ENCODE measurements at places on chromosomes 12 and 14.

DNA sequence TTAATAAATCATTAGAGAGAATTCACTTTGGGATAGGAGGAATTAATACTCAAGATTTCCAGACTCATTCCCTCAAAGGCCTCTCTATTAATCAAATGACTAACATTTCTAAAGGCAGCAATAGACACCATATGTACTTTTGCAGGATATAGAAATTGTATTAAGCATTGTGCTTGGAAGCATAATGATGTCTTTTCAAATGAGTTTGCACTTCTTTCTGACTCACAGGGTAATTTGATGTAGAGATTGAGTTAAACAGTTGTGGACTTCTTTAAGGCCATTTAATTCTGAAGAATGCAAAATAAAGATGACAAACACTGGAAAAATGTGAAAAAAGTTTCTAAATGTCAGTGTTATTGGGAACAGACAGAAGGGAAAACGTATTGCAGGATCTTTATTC lies 63.4 kb upstream of the CSRP2 start:
- DNase-seq, result no peak

DNA sequence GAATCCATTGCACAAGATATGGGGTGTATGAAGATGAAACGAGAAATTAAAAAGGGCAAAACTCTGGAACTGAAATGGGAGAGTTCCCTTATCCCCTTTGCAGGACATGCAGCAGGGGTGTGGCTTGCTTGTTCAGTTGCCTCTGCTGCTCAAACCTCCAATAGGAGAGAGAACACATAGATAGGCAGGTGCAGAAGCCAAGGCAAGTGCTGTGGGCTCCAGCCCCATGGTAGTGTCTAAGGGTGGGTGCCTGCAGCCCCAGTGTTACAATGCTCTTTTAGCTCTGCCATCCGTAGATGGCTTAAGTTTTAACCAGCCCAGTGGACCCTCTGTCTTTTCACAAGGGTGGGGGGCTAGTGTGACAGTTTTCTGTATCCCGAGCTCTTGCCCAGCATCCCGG lies 69.7 kb downstream of the CMAS start:
- no peak for DNase-seq

GRCh38 chr12:47413806-47414205 lies 292.0 kb downstream of the RPAP3 start:
- DNase-seq, result no peak

- DNase-seq, result no peak
Observed at GRCh38 chr14:37187294-37187693, 10.4 kb upstream of the MIPOL1 start.

DNA sequence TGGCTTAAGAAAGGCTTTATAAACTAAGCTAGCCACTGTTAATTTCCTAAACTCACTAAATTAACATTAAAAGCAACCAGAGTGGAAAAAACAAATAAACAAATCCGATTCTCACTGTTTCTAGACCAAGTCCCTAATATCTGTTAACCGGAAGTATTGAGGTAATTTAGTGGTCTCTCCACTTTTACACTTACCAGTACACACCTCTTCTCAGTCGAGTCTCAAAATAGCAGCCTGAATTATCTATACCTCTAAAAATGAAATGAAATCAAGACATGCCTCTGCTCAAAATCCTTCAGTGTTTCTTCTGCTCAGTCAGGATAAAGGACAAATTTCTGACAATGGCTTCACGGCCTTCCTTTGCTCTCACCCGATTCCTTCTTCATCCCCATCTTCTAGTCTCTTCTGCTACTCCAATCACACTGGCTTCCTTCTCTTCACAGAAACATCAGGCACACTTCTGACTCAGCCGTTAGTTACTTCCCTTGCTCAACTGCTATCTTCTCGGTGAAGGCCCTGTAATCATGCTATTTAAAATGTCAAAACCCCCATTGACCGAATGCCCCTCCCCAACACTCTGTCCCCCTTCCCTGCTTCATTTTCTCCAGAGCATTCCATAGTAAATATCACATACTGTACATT lies 161.3 kb downstream of the KITLG start:
- no peak for DNase-seq

- DNase-seq, result no peak
Observed at GRCh38 chr12:8948701-8949341, 624 bp downstream of the M6PR start.

DNA sequence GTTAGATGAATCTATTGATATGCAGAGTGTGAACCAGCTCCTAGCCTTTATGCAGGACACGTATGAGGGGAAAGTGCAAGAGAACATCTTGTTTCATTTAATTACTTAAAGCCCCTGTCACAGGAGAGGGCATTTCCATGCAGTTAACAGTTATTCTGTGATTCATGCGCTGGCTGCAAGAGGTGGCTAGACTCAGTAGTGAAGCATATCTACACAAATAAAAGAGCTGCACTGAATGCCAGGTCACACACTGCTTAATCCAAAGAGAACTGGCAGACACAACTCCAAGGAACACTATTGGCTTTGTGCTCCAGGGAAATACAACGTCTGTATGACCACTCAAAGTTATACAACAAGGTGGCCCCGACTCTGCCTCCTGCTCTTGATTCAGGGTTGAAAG lies 394.1 kb downstream of the C12orf75 start:
- DNase-seq, result no peak

DNA sequence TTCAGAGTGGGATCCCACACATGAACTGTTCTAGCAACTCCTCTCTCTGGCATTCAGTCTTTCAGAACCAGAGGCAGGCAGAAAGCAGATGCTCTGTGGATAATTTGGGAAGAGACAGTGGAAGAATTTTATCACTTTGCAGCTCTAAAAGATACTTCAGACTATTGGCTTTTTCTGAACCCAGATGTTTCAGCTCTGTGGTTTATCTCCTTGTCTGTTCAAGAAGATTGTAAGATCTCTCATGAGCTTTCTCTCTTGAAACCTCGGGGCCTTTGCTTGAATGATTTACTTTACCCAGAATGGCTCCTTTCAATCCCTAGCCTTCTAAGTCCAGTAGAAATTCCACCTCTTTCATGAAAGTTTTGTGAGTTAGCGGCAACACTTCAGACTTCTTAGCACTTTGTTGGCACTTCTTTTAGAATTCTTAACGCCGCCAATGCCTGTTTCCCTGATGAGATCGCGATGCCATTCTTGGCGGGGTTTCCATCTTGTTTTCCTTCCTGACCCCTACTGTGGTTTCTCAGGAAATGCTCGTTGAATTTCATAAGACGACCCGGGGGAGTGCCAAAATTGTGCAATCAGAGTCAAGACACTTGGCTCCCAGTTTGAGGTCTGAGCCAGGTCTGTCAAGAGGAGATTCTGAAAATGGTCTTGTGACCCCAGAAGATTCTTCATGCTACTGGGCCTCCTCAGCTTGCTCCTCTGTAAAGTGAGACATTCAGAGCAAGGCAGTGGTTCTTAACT lies 107.0 kb upstream of the PRICKLE1 start:
- DNase-seq, result no peak

DNA sequence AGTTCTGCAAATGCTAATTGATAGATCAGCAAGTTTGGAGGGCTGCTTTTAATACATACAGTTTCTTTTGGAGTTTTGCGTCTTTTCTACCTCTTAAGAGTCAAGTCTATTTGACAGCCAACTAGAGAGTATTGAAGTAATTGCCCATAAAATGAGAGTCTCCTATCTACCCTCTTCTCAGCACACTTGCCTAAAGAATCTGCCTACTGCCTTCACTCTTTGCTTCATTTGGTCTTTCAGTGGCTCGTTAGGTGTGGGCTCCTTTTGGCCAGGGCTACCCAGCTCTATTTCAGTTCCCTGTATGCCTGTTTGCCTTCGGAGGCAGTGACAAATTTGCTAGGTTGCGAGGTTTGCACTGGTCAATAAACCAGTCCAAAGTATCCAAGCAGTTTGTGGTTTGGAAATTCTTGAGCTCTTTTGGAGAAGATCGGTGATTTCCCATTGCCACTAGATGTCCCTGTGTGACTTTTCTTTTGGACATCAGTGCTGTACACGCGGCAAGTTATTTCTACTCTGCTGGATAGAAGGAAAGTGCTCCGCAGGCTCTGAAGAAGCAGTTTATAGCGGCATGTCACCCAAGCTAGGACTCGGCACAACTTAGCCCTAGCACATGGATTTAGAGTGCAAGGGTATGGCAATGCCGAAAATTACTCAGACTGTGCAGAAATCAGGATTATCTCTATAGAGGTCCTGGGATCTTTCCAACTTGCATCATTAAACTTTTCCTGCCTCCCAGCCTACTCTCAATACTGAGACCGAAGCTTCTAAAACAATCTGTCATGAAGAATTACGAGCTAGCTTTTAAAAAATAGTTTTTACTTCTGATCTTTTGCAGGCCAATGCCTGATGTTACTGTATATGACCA lies 38.6 kb downstream of the MGST1 start:
- no peak for DNase-seq

DNA sequence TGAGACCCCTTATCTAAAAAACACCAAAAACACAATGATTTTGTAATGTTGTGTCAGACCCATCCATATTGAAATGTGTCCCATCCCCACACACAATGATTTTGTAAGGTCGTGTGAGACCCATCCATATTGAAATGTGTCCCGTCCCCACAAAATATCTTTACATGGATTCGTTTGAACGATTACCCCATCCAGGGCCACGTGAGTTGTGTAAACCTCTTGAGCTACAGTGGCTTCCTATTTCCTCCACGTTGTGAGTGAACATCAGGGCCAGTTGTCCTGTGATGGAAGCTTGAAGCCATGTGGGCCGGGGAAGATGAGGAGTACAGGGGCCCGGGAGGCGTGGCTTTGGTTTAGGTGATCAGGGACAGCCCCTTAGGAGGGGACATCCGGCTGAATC lies 27.0 kb upstream of the ULK1 start:
- DNase-seq, result no peak

DNA sequence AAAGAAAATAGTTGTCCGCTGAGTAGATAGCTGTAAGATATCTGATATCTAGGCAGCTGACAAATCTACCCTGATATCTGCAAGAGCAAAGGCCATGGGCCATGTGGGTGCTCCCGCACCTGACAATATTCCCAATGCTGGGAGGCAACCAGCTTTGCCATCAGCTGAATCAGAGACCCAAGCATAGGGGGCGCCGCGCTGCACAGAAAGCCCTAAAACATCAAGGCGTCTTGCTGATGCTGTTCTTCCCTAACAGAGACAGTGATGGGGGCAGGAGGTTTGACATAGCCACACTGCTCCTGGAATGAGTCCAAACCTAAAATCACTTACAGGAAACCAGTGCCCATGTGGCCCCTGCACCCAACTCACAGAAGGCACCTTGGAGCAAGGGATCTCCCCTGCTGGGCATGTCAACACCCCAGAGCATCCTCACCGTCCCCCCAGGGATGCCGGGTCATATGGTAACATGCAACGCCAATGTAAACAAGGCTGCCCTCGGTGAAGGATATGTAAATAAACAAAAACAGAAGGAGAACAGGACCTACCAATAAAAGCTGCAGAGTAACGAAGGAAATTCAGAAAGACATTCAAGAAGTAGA lies 199.5 kb downstream of the TMEM132D start:
- no peak for DNase-seq

GRCh38 chr12:115542656-115543055 lies 734.8 kb downstream of the MED13L start:
- DNase-seq, result no peak

- no peak for DNase-seq
Observed at GRCh38 chr14:81268016-81268416, 47.3 kb upstream of the GTF2A1 start.

GRCh38 chr14:101457936-101458740 lies 103.2 kb upstream of the DIO3 start:
- no peak for DNase-seq

- no peak for DNase-seq
Observed at GRCh38 chr12:69921831-69922230, 96.8 kb downstream of the MYRFL start.

- DNase-seq, result no peak
Observed at GRCh38 chr12:50353404-50353803, 43.0 kb downstream of the FAM186A start.

- no peak for DNase-seq
Observed at GRCh38 chr14:59090572-59090971, 97.9 kb upstream of the DAAM1 start.

DNA sequence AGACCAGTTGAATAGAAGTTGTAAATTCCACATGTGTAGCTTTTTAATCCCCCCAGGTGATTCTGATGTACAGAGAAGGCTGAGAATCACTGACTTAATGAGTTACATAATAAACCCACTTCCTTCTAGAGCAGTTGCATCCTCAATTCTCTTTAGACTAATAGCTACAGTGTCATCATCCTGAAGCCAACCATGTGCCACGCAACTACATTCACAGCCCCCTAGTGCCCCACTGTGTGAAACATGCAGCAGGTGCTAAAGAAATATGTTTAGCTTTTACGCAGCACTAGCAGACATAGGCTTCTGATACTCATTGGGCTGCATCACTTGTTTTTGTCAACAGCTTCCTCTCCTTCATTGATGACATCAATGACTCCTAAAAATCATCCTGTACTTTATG lies 1168.3 kb downstream of the BCL11B start:
- DNase-seq, result no peak

GRCh38 chr14:76916040-76916715 lies 90.0 kb downstream of the LRRC74A start:
- no peak for DNase-seq

GRCh38 chr12:72273499-72273837 lies 1.3 kb downstream of the TRHDE start:
- DNase-seq, result no peak

DNA sequence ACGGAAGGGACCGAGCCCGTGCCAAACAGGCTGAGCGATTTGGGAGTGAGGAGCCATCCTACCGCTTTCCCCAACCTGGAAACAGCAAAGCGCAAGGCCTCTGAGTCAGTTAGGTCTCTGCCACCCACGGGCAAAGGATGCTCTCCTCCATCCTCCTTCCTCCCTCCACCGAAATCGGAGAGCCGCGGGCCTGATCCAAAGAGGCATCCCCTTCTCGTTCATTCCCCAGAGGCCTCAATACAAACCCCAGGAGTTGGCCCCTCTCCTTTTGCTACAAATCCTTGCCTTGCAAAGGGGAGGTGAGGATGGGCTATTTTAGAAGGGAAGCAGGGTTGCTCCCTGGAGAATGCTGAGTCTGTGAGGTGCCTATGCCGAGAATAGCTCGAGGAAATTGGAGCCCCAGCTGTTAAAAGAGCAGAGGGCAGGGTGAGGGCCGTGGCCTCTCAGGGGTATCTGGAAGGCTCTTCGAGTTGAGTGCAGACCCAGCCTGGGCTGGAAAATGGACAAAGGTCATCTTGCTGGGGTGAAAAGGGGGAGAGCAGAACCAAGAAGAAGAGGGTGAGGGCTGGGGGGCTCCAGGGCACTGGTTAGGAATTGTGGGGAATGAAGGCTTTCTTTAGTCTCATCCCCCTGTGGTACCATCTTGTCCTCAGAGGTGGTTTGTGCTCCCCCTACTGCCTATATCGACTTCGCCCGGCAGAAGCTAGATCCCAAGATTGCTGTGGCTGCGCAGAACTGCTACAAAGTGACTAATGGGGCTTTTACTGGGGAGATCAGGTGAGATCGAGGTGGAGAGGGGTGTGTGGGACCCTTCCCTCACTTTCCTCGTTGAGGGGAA lies 1.1 kb downstream of the TPI1 start:
- no peak for DNase-seq

GRCh38 chr12:122928404-122929147 lies 32.7 kb upstream of the VPS37B start:
- DNase-seq, result no peak
